ENCODE measurements at places on chromosomes 11 and 22. TPM values are rescaled to one million over a fixed set of nuclear protein-coding genes. Genes with fewer than 3 reads are reported as not detected.

- peak; percentile 18 for DNase-seq
Measured at GRCh38 chr22:22168190-22168940, 76.2 kb upstream of the VPREB1 start.

GRCh38 chr11:102552447-102553194 lies 22.1 kb upstream of the MMP7 start:
- DNase-seq: peak; percentile 72

DNA sequence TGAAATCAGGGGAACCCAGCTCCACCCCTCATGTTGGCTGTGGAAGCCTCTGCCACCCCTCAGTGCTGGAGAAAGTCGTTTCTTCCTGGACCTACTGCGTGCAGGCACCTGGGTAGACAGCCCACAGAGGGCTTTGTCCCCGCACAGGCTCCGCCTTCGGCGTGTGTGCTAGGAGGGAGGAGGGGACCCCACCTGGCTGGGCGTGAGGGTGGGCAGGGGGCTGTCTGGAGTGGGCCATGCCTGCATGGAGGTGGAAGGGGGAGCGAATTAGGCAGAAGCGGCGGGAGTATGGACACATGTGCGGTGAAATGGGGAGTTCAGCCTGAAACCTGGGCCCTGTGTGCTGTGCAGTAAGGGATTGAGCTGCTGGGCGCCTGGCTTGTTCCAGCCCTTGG lies 49.3 kb downstream of the FBLN1 start:
- DNase-seq: no peak

GRCh38 chr11:3916962-3917361 lies 61.5 kb downstream of the STIM1 start:
- peak; percentile 91 for DNase-seq

GRCh38 chr11:64619196-64619595 lies 28.2 kb downstream of the SLC22A12 start:
- no peak for DNase-seq

The APOL6 gene
- polyA plus RNA-seq: 3.0 TPM

The TESMIN gene
- 5.2 TPM for polyA plus RNA-seq

The VSIG2 gene
- polyA plus RNA-seq: not detected

The FAT3 gene
- polyA plus RNA-seq: 0.04 TPM
